CD4-positive, alpha-beta T cell treated with Interleukin-4 for 1 hour (primary cell): ENCODE measurements at places on chromosomes 13 and 19.

- no peak for DNase-seq
Observed at GRCh38 chr13:21895779-21896178, 224.9 kb downstream of the FGF9 start.

GRCh38 chr19:867301-867793, 7.9 kb downstream of the CFD start:
- no peak for DNase-seq

- no peak for DNase-seq
Observed at GRCh38 chr13:106656186-106656585, 88.2 kb upstream of the ARGLU1 start.

DNA sequence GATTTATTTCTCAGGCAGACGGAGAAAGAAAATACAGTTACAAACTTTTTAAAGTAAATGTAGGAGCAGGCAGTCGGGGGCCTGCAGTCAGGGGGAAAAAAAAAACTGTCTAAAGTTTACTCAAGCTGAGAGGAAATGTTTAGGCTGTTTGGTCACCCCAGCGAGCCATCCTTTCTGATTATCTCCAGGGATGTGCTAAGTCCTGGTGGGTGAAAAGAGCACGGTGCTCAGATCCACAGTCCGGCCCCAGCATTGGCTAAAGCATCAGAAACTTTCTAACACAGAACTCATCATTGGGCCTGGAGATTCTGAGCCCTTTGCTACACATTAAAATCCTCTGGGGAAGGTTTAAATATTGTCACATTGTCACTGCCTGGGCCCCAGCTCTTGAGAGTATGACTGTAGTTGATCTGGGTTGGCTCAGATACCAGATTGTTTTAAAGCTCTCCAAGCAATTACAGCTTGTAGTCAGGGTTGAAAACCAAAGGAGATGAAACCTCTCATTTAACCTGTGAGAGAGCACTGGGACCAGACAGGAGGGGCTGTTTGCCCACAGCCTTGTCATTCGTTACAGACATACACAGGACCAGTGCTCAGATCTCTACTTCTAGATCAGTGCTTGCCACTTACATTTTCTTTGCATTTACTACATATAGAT, 131.1 kb upstream of the HTR2A start:
- no peak for DNase-seq

- DNase-seq, result no peak
Observed at GRCh38 chr19:29202281-29202680, 10.7 kb downstream of the UQCRFS1 start.

DNA sequence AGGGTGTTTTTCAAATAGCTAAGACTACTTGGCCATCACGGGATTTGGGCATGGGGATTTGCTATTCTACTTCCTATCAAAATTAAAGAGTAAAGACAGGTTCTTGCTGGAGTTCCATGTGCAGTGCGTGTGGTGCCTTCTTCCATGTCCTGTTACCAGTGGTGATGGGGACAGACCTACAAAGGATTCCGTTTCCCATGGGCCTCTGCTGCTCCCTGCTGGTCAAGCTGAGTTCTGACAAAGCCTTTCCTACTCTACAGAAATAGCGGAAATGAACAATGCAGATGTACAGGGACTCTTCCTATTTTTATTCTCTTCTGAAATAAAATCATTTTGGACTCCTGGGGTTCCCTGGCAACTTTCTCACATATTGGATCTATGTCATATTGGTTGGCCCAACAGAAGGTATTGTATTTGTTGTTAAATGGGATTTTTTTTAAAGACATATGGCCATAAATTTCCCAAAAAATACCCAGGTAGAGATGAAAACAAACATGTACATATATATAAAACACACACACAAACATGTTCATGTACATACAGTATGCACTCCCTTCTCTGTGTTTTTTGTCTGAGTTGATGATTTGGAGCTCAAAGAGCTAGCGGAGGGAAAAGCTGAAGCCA, 90.5 kb upstream of the SLC15A1 start:
- peak; percentile 60 for DNase-seq

- peak; percentile 84 for DNase-seq
Observed at GRCh38 chr19:47608969-47609905, at the start of gene BICRA. Gene BICRA, plus strand, starts transcription at chr19:47609134. Its CDS starts 64,441 bp downstream, at chr19:47673575.

DNA sequence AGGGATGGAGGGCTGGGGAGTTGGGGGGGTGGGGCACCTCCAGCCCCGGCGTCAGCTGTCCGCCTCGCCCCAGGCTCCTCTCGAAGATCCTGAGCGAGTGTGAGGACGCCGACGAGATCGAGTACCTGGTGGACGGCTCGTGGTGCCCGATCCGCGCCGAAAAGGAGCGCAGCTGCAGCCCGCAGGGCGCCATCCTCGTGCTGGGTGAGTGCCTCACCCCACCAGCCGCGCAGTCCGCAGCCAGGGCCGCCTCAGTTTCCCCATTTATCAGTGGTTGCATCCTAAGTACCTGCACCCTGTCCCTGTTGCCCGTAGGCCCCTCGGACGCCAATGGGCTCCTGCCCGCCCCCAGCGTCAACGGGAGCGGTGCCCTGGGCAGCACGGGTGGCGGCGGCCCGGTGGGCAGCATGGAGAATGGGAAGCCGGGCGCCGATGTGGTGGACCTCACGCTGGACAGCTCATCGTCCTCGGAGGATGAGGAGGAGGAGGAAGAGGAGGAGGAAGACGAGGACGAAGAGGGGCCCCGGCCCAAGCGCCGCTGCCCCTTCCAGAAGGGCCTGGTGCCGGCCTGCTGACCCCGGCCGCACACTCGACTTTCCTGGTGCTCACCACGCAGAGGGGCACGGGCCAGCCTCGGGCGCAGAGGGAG, 29.3 kb downstream of the ZBTB7A start:
- DNase-seq, result no peak

GRCh38 chr13:39665763-39666162, 10.3 kb downstream of the COG6 start:
- DNase-seq, result no peak

DNA sequence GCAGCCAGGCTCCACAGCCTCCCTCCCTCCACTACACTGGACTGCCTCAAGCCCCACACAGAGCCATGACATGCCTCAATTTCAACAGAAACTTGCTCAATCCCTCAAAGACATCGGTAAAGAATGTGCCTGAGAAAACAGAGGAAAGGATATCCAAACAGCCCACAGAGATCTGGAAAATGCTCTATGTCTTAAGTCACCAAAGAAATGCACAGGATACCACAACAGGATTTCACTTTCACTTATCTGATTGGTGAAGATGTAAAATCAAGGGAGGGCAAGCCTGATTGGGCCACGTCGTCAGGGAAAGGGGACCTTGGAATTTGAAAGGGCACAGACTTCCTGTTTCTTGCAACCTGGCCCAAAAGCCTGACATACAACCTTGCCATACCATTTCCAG, 14.2 kb downstream of the CACNA1A start:
- no peak for DNase-seq

DNA sequence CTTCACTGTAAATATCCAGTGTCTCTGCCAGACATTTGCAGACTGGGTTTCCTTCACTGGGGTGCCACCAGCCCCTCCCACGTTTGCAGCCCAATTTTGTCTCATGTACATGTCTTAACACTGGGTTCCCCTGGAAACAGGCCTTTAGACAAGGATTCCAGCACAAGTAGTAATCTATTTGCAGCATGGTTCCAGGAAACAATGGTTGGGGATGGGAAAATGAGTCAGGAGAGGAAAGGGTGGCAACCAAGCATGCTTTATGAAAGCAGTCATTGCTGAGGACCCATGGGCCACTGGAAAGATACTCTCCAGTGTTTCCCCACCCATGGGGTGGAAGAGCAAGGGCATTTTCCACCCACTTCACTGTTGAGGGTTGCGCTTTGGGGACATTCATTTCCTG, 53.6 kb upstream of the FARP1 start:
- DNase-seq, result no peak

DNA sequence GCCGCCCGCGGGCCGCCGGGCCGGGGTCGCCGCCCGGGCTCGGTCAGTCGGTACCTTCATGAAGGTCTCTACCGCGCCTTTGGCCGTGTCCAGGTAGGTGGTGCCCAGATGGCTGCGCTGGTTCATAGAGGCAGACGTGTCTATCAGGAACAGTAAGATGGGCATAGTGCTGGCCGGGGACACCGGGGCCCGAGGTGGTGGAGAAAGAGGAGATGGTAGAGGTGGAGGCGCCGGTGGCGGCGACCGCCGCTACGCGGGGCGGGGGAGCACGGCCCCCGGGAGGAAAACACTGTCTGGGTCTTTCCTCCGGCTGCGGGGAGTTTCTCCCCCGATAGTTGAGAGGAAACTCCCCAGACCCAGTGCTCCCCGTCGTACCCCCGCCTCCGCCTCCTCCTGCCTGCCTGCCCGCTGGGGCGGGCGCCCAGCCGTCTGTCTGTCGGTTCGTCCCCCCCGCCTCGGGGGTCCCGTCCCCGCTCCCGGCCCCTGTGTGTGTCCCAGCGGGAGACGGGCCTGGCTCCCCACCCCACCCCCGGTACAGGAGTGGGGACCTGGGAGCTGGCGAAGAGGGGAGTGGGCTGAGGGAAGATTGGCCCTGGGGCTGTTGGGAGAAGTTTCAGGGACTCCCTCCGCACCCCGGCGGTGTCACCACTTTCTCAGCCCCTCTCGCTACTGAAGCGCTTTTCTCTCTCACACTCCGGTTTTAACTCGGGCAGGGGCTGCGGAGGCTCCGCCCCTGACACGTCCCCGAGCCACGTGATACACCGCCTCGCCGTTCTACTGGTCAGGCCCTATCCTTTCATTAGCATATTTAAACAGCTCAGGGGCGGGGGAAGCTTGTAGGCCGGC, at the start of gene INTS6:
TSS of gene INTS6 (minus strand) at position 676 of the 846 bp plus-strand sequence. CDS start at position 165, 511 bp downstream.
- DNase-seq, result peak; percentile 100

GRCh38 chr13:102617697-102618350, 21.0 kb downstream of the TPP2 start:
- no peak for DNase-seq

GRCh38 chr19:13083627-13084026, 19.0 kb downstream of the LYL1 start:
- no peak for DNase-seq

DNA sequence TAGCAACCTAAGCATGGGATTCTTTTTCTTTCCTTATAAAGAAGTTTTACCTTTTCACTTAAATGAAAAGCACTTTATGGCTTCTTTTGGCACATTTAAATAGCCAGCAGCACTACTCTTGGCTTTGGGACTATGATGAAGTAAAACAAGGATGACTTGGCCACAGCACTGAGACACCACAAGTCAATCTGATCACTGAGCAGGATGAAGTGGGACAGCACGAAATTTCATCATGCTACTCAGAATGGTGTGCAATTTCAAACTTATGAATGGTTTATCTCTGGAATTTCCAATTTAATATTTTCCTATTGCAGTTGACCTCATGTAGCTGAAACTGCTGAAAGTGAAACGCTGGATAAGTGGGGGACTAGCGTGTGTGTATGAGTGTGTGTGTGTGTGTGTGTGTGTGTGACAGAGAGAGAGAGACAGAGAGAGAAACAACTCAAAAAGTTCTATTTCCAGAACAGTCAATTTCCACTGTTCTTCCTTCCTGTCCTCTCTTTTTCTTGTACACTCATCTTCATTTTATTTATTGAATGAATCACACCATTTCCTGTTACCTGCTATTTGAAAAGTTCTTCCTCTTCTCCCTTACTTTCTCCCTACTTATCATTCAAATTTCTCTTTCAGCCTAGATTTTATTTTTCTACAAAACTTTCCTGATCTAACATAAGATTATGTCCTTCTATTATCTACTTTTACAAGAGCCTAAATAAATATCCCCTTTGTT, 414.2 kb upstream of the MIR17HG start:
- DNase-seq, result no peak

DNA sequence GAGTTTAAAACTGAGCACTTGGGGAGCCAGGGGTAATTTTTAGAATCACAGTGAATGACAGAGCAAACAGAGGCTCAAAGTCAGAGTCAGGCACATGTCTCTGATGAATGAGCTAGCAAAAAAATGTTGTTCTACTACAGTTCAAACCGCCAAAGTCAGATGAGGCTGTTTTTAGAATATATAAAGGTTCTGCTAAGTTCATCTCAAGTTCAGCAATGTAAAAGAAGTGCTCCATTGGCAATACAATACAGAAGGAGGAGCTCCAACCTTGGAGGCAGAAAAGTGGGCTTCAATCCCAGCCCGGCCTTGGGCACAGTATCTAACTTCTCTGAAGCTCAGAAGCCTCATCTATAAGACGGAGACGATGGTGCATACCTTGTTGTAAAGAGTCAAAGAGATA, 70.1 kb upstream of the IPO5 start:
- no peak for DNase-seq

DNA sequence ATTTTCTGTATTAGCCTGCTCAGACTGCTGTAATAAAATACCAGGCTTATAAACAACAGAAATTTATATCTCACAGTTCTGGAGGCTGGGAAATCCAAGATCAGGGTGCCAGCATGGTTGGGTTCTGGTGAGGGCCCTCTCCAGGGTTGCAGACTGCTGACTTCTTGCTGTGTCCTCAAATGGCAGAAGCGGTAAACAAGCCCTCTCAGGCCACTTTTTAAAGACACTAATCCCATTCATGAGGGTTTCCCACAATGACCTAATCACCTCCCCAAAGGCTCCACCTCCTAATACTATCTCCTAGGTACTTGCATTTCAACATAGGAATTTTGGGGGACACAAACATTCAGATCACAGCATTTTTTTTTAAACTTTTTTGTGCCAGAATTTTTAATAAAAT, 159.3 kb downstream of the PDS5B start:
- DNase-seq, result no peak

DNA sequence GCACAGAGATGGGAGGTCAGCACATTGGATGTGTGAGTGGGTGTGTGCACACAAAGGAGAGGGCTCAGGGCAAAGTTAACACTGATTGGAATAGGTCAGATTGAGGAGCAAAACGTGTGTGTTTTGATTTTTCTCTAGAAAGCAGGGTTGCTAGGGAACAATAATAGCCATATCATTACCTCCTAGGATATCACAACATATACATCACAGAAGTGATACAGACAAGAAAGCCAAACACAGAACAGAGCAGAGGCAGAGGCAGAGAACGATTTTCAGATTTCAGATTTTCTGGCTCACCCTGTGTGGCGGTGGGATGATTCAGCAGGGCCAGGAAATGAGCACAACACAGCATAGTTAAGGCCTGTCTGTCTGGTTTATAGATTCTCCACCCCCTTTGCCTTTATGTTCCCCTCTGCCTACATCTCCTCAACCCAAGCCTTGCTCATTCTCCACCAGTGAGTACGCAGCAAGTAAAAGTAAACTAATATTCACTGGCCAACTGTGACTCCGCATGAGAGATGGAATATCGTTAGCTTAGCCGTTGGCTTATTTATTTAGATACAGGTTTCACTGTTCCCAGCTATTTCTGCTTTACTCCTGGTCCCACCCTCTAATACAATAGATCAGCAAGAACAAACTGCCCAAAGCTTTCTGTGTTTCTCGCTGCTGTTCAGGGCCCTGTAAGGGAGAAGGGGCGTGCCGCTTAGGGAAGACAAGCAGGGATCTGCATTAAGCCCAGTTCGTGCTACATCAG, 182.7 kb upstream of the TSC22D1 start:
- no peak for DNase-seq
